Brain (organoid and tissue), 16 donors: ENCODE measurements at places on chromosomes 16 and 17.

DNA sequence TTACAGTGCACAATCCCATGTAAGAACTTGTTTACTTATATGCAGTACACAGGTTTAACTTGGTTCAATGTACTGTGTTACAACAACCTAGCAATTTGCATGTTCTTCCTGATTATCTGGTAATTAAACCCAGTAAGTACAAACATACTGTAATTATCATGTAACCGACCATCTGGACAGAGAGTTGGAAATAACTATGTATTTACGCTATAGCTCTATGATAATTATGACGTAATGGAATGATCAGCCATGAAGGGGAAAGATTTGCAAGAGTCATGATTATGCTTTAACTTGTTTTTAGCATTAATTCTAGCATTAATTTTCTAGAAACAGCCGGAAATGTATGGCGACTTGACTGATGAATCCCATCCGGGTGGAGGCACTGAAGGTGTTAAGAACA is 74.8 kb upstream of the SALL1 start:
- DNase-seq, result no peak

DNA sequence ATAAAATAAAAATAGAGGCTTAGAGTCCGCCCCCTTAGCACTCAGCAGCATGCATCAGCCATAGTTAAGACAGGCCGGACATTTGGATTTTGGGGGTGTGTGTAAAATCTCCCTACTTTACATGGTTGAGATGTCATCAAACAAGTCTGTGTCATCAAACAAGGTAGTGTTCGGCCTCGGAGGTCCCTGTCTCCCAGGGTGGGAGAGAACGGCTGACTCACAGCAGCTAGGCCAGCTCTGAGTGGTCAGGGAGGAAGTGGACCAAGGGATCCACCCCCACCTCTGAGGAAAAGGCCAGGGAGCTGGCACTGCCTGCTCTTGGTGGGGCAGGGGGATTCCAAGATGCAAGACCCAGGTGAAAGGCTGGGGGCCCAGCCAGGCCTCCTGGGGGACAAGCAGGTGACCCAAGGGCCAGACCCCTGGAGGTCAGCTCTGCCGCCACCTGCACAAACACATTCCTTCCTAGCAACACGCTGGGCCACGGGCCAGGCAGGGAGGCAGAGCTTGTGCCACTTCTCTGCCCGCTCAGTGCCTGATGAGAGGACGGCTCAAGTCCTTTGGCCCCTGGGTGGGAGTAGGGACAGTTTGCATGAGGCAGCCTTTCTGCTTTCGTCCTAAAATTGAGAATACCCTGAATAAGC is 28.5 kb downstream of the KIFC3 start:
- no peak for DNase-seq

DNA sequence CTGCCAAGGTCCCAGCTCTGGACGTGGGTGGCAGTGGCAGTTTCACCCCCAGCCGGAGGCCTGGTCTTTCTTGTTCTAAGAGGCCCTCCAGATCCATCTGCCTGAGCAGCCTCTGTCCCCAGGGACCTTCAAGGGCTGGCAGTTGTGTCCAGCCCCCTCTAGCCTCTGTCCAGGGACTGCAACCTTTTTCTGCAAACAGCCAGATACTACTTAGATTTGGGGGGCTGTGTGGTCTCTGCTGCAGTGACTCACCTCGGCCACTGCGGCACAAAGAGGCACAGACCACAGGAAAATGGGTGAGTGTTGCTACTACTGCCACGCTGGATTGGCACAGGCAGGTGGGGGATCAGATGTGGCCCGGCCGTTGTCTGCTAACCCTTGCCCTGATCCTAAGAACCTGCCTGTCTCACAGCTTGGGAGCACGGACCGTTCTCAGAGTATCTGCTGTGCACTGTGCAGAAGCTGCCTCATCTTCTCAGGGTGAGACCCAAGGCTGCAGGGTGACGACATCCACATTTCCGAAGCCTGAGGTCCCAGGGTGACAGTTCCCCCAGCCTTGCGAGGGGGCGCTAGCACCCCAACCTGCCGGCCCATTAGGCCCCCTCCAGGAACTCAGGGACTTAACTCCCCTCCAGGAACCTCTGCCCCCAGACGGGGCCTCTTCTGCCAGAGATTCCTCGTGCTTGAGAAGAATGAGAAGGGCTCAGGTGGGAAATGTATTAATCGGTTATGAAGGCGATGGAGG is 27.6 kb downstream of the MXRA7 start:
- DNase-seq, result no peak

GRCh38 chr17:2232244-2232638 is 71.3 kb downstream of the SMG6 start:
- DNase-seq, result no peak

- DNase-seq, result no peak
These were observed 41.3 kb upstream of the MNT start for GRCh38 chr17:2442166-2442565.

DNA sequence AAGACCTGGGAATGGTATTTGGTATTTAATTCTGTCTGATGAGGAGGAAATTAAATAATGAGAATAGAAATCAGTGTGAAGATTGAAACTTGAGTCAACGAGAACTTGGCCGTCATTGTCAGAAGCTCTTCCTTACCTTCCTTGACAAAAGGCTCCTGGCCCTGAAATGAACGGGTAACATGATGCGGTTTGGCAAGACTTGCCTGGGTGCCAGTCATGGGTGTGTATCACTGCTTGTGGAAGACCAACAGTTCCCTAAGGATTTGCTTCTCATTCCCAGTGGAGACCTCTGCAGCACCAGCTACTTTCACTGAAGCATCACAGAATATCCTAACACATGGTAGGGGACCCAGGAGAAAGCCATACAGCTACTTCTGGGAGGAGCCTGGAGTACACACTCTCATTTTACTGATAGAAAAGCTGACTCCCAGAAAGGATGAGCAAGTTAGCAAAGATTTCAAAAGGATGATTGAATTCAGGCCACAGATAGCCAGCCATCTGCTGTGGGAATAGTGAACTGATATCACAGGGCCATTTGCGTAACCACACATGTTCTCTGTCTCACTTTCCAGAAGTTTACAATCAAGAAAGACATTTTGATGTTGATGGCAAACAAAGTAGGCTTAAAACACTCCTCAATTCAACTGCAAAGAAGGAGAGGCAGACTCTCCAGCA is 258.1 kb upstream of the SALL1 start:
- DNase-seq, result no peak

- DNase-seq, result peak; percentile 29
These were observed 10.9 kb downstream of the HSPB9 start for GRCh38 chr17:42133461-42134041.

- DNase-seq, result no peak
These were observed 61.0 kb downstream of the RPH3AL start for GRCh38 chr17:291587-291986.

GRCh38 chr16:2687531-2688308 is 5.4 kb downstream of the KCTD5 start:
- no peak for DNase-seq

DNA sequence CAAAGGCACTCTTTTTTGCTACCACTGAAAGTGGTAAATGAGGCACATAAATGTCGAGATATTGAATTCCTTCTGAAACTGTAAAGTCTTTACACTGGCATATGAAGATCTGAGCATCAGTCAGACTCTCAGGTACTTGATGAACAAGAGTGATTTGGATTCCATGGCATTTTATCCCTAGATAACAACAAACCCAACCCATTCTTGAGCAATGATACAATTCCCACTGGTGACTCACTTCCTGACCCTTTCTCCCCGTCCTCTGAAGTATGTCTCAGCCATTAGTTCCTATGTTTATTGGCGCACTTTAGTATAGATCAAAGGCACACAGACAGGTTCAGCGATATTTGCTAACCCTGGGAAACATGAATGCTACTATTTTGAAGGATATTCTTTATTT is 147.0 kb upstream of the RBFOX1 start:
- DNase-seq, result no peak

DNA sequence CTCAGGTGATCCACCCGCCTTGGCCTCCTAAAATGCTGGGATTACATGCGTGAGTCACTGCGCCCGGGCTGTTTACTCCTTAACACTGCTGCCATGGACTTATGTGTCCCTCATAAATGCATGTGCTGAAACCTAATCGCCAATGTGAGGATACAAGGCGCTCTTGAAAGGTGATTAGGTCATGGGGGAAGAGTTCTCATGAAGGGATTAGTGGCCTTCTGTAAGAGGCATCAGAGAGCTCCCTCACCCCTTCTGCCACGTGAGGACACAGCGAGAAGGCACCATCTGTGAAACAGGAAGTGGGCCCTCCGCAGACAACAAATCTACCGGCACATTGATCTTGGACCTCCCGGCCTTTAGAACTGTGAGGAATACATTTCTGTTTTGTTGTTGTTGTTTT is 19.1 kb downstream of the ITPRIPL2 start:
- no peak for DNase-seq

- DNase-seq, result no peak
These were observed 29.9 kb downstream of the PLCG2 start for GRCh38 chr16:81808933-81809480.

GRCh38 chr17:72308744-72309385 is 188.0 kb downstream of the SOX9 start:
- DNase-seq, result no peak

DNA sequence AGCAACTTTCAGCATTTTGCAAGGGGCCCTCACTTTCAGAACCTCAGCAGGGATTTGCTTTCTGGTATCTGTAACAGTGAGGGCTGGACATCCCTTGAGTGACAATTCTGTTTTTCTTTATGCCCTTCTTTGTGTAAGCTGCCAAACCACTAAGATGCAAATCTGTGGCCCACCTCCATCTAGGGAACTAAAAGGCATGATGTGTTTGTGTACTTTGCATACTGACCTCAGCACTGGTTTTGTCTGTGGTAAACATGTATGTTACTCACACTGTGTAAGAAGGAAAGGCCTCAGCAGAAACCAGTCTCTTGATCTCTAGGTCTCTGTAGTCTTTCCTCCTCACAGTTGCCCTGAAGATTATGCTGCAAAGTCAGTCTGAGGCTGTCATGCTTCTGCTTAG is 396.6 kb upstream of the DYNLRB2 start:
- DNase-seq, result no peak

DNA sequence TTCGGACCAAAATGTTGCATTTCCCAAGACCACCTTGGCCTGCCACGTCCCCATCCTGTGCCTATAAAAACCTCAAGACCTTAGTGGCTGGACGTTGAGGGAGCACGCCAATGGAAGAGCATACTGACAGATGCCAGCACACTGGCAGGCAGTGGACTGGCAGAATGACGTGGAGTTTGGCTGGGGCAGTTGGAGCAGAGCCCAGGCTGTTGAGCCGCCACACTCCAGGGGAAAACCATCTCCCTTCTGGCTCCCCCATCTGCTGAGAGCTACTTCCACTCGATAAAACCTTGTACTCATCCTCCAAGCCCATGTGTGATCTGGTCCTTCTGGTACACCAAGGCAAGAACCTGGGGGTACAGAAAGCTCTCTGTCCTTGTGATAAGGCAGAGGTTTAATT is 494.1 kb downstream of the CDH11 start:
- DNase-seq, result peak; percentile 37

GRCh38 chr17:77681861-77682260 is 276.6 kb upstream of the TNRC6C start:
- peak; percentile 46 for DNase-seq

GRCh38 chr17:12642034-12642433 is 23.7 kb upstream of the MYOCD start:
- no peak for DNase-seq

GRCh38 chr16:72649254-72649944 is 398.5 kb downstream of the ZFHX3 start:
- no peak for DNase-seq

DNA sequence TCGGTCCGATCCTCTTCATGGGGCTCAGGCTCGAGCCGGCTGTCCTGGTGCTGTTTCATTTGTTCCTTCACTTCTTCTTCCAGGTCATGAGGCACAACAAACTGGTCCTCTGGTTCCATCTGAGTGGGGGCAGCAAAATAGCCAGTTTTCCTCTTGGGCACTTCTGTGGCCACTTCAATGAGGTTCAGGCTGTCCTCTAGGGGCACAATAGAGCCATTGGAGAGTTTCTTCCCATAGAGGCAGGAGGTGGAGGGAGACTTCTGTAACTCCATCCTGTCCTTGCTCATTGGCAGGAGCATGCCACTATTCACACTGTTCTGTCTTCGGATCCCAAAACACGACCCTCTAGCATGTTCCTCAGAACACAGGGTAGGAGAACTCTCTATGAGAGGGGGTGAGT is 22.9 kb downstream of the MARVELD3 start:
- no peak for DNase-seq

DNA sequence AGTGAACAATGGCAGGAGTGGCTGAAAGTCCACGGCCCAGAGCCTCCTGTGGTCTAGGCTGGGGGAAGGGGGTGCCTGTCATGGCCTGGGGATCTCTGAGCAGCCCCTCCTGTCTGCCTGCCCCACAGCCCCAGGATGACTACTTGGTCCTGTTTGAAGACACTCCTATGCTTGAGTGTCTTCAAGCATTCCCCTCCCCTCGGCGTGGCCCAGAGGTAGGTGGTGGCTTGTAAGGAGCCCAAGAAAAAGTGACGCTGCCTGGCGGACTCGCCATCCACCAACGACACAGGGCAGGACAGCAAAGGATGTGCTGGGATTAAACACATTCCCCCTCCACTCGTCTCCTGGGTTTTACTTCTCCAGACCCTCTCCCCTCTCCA is 5.7 kb downstream of the SULT1A1 start:
- no peak for DNase-seq

DNA sequence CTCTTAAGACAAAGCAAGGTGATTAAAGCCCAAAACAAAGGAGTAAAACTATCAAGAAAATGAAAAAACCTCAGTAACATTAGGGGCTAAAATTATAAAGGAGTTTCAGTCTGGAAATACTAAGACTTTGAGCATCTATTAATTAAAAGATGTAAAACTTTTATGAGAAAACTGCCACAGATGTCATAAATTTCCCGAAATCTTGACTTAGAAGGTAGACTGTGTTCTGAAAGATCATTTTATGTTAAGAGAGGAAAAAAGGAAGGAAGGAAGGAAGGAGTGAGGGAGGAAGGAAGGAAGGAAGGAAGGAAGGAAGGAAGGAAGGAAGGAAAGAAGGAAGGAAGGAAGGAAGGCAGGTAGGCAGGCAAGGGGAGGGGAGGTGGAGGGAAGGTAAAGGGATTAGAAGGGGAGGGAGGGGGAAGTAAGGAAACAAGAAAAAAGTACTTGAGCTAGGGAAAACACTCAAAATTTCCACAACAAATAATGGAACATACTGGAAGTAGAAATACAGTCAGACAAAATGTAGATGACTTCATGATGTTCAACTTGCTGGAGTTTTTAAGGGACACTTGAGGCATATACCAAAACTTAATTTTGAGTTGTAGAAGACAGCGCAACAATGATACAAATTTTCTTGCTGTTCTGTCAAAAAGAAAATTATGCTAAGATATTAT is 2.0 kb downstream of the KRTAP4-5 start:
- no peak for DNase-seq
